Activated T-helper 1 cell treated with anti-CD3 and anti-CD28 coated beads, Interleukin-2, amount 50 U/mL, for 16 hours (primary cell): ENCODE measurements at places on chromosomes 7 and 10.

DNA sequence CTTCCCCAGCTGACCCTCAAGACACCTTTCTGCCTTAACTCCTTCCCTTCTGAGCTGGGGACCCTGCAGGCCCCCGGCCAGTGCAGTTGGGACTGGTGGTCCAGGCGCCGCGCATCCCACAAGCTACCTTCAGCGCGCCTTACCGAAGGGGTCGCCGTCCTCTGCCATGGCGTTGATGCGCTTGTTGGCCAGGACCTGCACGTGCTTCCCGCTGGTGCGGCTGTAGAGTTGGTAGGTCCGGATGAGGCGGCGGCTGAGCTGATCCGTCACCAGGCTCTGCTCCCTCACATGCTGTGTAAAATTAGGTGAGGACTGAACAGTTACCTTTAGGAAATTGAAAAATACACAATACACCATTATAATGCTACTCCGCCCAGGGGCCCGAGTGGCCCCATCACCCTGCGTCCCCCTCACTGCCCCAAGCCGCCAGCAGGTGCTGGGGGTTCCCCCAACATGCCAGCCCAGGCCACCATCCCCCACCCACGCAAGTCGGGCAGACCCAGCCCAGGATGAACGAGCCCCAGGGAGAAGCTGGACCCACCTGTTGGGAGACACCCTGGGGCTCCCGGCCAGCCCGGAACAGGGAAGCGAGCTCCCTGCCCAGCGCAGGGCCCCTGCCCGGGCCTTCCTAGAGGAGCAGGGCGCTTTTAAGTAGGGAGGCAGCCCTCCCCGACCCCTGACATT, 1.2 kb downstream of the FGF8 start:
- DNase-seq, result no peak

- no peak for DNase-seq
Measured at GRCh38 chr10:88196291-88196690, 332.9 kb downstream of the PTEN start.

DNA sequence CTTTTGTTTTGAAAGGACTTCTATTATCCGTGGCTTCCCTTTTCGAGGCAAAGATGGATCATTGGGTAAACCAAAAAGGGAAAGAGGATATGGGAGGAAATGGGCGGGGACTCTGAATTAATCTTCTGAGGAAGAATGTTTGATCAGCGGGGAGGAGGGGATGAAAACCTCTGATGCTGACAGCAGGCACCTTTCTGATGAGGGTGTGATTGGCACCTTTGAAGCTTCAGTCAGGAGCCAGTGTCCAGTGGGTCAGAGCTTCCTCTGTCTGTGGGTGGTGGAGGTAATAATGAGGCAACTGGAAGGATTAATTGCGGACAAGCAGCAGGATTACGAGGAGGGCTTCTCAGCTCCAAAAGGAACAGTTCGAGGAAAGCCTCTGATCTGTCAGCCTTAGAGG, 877.6 kb downstream of the LRMDA start:
- DNase-seq, result no peak

GRCh38 chr10:11180228-11180627, 162.6 kb downstream of the CELF2 start:
- DNase-seq, result no peak

GRCh38 chr7:117762055-117762454, 111.2 kb downstream of the CTTNBP2 start:
- DNase-seq, result no peak

GRCh38 chr10:24488631-24489030, 235.1 kb downstream of the ARHGAP21 start:
- no peak for DNase-seq

GRCh38 chr10:117597216-117597615, 54.7 kb downstream of the EMX2 start:
- DNase-seq, result no peak

DNA sequence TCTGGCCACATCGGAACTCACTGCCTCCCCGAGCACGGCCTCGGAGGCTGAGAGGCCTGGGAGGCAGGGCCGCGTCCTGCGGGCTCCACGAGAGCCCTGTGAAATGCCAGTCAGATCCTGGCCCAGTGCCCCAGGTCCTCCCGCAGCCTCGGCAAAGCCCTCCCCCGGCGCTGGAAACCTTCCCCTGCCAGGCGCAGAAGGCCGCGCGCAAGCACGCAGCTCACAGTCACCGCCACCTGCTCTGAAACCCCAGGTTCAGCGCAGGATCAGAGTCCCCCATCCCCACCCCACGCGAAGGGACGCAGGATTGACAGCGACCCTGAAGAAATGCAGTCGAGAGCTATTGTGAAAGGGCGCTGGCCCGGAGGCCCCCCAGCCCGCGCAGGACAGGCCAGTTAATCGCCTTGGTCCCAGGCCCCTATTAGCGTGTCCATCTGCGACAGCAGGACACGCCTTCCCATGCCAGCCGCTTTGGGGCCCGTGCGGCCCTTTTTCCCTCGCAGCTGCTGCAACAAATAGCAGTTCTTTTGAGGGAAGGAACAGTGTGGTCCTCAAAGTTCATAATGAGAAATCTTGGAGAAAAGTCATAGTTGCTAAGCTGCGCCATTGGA, 13.5 kb upstream of the EGFR start:
- no peak for DNase-seq

GRCh38 chr7:129501760-129502707, at the start of gene SMKR1:
Gene SMKR1 (plus strand): TSS chr7:129502531. CDS start chr7:129502825, 294 bp downstream.
- DNase-seq, result peak; percentile 91

- no peak for DNase-seq
Measured at GRCh38 chr7:311131-311680, 21.2 kb downstream of the FOXL3 start.

DNA sequence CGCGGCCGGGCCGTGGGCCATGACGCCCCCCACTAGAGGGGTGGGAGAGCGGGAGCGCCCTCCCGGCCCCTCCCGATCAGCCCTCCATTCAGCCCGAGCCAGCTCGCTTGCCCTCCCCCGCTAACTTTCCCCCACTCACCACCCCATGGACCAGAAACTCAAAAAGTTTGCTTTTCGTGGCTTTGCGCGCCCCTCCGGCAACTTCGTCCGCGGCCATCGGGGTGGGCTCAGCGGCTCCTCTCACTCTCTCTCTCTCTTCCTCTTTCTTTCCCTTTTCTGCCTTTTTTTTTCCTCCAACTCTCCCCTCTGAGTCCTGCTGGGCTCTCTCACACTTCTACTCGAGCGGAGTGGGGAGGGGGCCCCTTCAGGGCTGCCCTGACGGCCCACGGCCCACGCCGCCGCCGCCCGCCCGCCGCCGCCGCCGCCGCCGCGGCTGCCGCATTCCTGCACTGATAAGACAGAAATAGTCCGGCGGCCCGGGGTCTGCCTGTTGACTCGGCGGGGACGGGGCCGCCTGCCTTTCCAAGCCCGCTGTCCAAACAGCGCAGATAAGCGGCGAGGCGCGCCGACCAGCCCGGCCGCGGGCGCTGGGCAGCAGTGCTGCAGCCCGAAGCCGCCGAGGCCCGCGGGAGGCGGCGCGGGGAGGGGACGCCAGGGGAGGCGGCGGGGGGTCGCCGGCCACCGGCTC, at the start of gene SMARCD3:
TSS of gene SMARCD3 (minus strand) at position 349 of the 688 bp plus-strand sequence. CDS start at position 217, 132 bp downstream.
- no peak for DNase-seq

DNA sequence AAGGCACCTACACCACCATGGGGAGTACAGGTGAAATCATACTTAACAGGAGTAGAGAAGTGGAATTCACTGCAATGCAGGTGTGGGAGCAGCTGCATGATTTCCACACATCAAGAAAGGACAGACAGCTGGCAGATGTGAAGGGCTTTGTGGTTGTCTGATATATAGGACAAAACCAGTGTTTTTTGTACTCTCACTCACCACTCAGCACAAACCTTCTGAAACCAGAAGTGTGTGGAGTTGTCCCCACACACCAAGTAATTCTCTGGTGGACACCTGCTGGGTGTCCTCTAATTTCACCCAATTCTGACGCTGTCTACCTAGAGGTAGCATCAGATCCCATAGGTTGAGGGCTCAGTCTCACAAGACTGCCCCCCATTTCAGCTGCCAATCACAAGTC, 327.7 kb upstream of the KMT2E start:
- DNase-seq, result no peak

DNA sequence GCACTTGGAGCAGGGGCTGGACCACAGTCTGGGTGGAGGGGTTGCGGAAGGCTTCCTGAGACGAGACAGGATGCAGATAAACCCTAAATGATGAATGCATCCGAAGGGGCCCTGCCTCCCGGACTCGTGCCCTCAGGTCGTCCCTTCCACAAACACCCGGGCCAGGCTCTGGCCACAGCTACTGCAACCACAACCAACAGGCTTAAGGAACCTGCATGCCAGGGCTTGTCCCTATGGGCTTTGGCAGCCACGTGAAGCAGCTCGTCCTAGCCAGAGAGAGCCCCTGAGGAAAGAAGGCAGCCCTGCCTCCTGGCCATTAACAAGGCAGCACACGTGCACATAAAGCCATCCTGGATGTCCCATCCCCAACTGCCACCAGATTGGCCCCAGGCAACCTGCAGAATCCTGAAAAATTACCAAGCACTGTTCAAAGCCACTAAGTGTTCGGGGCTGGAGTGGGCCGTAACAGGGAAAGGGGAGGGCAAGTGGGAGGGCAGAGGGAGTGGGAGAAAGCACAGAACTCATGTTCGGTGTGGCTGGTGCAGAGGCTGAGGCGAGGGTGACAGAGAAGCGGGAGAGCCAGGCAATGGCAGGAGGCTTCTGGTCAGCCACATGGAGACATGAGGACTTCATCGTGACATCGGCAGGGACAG, 62.7 kb downstream of the MAD1L1 start:
- DNase-seq, result no peak

GRCh38 chr10:44971935-44972757, 6.5 kb downstream of the DEPP1 start:
- no peak for DNase-seq

DNA sequence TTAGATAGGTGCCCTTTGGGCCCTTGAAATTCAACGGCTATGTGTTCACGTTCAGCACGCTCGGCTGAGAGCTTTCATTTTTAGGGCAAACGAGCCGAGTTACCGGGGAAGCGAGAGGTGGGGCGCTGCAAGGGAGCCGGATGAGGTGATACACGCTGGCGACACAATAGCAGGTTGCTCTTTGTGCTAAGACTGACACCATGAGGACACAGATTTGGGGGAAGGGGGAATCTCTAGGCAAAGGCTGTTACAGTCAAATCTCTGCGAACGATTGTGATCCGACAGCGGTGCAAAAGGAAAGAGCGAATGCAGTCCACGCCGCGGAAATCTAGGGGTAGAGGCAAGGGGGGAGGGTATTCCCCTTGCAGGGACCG, 667 bp downstream of the KLLN start:
- DNase-seq, result peak; percentile 47

DNA sequence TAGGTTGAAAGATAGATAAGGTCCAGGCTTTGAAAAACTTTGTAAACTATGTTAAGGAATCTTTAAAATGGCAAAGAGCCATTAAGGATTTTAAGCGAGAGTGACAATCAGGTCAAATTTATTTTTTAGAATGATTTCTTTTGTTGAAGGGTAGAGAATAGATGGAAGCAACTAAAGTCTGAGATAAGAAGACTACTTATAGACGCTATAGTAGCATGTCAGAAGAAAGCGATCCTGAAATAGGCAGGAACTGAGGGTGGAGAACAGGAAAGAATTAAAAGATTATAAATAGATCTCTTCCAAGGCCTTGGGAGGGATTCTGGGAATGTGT, 13.0 kb upstream of the TSPAN13 start:
- DNase-seq, result no peak

DNA sequence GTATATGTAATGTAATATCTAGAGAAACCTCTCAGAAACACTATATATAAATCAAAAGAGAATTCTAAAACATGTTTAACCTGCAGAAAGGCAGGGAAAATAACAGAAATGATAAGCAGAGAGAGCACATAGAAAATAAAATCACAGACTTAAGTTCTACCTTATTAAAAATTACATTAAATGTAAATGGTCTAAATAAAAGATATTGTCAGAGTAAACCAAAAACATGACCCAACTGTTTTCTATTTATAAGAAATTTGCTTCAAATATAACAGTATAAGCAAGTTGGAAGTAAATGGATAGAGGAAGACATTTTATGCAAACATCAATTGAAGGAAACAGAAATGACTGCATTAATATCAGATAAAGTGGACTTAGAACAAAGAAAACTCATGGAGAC, 43.4 kb downstream of the HECTD2 start:
- DNase-seq, result no peak

DNA sequence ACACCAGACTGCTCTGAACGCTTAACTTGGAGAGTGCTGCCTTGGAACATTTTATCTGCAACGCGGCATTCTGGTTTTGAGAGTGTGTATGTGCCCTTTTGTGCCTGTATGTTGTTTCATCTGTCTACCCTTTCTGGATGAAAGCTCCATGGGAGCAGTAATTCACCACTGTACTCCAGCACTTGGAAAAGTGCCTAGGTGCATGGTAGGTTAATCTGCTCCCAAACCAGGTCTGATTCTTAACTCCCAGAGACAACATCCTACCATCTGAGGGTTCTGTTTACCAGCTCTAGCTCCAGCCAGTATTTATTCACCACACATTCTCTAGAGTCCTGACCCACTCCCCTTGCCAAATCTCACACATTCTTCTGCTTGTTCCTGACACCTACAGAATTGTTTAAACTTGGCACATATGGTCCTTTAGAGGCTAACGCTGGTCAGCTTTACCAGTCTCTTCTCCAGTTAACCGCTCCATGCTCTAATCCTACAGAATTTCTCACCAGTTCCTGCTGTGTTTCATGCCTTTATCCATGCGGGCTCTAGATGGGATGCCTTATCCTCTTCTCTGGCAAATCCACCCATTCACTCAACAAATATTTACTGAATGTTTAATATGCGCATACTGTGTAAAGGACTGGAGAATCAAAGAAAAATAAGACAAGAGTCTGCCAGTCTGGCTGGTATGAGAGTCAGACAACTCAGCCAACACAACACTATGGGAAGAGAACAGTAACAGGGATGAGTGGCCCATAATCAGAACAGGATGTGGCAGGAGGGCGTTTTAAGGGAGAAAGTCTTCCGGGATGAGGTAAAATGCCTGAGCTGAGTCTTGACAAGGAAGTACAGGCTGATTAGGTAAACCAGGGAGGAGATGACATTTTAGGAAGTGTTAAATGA, 46.3 kb downstream of the MTPN start:
- no peak for DNase-seq

DNA sequence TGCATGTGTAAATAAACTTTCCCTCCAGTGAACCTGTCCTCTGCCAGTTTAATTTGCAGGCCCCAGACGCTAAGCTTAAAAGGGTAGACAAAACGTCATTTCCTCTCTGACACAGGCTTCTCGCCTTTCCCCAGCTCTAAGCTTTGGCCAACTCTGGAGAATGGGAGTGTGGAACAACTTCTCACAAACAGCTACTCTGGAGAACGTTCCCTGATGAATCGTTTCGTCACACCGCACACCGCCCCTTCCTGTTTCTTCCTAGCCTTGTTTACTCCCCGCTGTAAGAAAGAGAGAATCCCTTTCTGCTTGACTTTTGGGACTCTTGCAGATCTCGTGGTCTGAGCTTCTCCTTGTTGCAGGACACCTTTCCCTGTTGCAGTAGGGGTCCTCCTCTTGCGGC, 564.2 kb downstream of the TCERG1L start:
- DNase-seq, result no peak

DNA sequence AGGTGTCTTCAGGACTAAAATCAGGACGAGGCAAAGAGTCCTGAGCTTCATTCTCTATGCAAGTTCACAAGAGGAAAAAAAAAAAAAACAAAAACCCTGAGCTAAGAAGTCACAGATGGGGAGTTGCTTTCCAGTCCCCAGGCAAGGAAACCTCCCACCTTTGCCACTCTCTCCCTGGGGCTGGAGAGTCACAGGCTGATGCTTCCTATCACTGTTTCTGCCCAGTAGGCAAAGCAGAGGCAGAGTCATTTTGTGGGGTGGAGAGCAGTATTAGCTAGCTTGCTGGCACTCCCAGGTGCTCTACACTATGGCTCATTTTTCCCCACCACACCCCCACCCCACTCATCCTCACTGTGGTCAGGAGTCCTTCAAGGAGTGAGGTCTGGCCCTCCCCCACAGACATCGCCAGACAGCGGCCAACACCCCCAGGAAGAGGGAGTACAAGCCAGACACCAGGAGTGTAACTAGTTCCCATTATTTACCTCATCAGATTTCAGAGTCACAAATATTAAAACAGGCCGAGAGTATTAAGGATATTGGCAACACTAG, 34.6 kb upstream of the UNC5B start:
- no peak for DNase-seq
